ENCODE measurements at places on chromosomes 4 and X.

DNA sequence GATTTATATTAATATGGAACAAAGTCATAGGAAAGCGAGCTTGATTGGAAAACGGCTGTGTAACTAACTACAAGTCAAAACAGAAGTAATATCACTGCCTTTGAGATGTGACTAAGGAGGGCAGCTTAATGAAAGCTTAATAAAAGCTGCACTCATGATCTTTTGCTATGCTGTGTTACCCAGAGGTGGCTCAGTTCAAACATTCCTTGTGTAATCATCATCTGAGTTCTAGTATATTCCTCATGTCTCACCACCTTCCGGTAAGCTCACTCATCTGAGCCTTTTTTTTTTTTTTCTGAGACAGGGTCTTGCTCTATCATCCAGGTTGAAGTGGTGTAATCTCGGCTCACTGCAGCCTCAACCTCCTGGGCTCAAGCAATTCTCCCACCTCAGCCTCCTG lies 5.0 kb downstream of the GRPEL1 start:
- no peak for DNase-seq

DNA sequence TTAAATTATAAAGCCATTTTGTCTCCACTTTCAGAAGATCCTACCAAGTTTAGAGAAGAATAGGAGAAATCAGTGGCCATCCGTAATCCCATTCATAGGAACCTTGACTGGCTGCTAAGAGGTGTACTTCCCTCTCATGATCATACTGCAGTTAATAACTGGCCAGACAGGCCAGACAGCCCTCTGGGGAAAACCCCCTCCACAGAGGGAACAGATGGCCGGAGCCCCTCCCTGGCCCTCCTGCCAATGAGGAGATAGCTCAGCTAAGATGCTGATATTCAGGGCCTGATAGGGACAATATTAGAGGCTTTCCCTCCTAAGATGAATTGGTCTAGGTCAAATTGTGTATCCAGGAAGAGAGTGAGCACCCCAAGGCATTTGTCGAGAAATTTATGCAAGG lies 200.0 kb upstream of the MAOA start:
- no peak for DNase-seq

- no peak for DNase-seq
Measured at GRCh38 chr4:85369703-85370380, 105.1 kb upstream of the ARHGAP24 start.

DNA sequence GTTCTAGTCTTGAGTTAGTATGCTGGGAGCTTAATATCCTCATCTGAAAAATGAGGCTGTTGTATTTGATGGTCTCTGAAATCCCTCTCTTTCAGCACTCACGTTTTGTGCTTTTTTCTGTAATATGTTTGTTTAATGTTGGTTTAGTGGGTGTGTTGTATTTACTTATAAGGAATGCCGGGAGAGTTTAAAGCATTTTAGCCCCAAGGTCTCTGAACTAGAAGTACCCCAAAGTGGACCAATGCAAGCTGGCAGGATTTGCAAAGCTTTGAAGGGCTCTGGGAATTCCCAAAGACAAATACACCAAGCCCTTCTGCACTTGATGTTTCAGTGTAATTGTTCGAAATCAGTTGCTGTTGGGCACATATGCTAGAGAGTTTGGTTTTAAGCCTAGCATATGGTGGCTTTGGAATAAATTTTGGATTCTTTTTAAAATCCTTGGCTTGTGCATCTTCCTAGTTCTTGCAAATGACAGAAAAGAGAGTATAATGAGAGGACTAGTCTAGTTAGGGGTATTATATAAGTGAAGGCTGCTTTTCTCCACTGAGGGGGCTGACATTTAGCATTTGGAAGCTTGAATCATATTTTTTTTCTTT lies 371.4 kb upstream of the BOD1L1 start:
- DNase-seq: no peak

DNA sequence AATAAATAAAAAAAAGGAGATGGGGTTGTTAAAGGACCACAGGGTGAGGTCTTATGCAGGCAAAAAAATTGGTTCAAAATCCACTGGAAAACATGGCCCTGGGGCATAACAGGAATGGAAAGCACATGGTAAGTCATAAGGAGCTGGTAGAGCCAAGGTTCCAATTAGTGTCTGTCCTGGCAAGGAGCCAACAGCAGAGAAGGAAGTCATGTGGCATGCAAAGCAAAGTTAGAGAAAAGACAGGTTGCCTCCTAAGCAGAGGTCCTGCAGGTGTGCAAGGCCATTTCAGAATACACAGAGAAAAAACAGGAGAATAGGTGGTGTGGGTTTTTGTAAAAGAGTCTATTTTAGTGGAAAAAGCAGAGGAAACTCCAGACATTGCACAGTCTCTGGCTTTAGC lies 1881.7 kb downstream of the ARAP2 start:
- no peak for DNase-seq

DNA sequence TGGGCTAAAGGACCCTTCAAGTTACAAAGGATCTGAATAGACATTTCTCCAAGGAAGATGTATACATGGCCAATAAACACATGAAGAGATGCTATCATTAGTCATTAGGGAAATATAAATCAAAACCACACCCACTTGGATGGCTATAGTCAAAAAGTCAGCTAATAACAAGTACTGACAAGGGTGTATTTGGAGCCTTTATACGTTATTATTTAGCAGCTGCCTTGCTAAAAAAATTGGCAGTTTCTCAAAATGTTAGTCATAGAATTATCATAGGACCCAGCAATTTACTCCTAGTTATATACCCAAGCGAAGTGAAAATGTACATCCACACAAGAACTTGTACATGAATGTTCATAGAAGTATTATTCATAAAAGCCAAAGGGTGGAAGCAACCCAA lies 112.7 kb upstream of the DUSP21 start:
- no peak for DNase-seq

GRCh38 chrX:148599404-148599803 lies 99.0 kb downstream of the AFF2 start:
- DNase-seq: no peak

- DNase-seq: no peak
Measured at GRCh38 chr4:38242101-38242500, 281.9 kb downstream of the PTTG2 start.

DNA sequence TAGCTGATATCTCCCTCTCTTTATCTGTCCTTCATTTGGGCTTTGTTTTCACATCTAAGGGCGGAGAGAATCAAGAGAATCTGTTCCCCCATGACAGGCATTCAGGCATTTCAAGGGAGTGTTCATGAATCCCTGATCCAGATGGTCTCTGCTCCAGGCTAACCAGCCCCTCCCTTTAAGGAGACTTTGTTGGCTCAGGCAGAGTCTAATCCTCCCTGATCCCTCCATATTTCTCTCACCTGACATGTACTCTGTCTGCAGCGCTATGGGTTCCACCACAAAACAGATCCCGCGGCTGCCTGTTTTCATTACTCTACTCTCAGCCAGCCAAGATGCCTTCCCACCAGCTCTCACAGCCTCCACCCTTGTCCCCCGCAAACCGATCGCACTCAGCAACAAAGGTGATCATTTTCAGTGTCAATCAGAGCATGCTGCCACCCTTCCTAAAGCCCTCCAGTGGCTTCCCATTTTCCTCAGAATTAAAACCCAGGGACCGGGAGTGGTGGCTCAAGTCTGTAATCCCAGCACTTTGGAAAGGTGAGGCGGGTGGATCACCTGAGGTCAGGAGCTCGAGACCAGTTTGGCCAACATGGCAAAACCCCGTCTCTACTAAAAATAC lies 30.3 kb upstream of the SLC2A9 start:
- DNase-seq: no peak

DNA sequence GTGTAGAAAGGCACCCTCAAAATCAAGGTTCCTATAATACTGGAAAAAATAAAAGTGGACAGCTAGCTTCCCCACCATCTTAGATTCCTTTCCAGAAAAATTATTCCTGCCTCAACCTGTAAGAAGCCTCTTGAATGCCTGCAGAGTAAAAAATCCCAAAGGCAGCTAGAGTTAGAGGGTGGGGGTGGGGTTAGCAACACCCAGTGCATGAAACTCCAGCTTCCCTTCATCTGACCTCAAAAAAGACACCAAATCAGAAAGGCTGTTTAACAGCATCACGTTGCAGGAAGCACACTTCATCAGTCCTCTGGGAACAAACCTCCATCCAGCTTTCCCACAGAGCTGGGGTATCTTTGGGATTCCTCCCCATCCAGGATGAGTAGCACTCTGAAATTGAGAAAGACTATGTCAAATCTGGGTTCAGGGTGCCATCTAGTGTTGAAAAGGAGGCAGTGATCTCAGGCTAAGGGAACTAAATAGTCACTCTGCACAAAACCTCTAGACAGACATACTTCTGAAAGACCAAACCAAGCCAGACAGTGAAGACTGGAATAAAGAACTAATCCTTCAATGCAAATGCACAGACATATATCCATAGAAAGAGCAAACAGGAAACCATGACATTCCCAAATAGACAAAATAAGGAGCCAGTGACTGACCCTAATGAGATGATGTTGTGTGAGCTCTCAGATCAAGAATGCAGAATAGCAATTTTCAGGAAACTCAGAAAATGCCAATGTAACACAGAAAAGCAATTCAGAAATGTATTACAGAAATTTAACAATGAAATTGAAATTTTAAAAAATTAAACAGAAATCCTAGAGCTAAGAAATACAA lies 97.9 kb downstream of the ARHGEF9 start:
- DNase-seq: peak; percentile 55

- DNase-seq: peak; percentile 5
Measured at GRCh38 chr4:79528241-79528706, 120.2 kb upstream of the GK2 start.

- no peak for DNase-seq
Measured at GRCh38 chr4:164959896-164960295, 17.6 kb downstream of the TRIM61 start.

DNA sequence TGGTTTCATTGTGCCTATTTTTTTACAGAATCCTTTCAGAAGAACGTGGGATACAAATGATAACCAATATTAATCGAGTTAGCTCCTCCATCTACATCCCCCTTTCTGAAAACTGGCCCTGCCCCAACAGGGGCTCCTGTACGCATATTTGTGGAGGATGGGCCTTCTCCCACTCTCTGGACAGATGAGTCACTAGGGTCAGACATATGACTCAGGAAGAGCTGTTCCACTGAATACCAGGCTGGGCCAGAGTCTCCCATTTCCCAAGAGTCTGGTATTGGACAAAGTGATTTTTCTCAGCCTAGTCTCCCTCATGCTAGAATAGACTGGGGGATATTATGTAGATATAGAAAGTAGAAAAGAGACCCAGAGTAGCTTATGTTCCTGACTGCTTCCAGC lies 142.4 kb downstream of the TSPAN5 start:
- no peak for DNase-seq

DNA sequence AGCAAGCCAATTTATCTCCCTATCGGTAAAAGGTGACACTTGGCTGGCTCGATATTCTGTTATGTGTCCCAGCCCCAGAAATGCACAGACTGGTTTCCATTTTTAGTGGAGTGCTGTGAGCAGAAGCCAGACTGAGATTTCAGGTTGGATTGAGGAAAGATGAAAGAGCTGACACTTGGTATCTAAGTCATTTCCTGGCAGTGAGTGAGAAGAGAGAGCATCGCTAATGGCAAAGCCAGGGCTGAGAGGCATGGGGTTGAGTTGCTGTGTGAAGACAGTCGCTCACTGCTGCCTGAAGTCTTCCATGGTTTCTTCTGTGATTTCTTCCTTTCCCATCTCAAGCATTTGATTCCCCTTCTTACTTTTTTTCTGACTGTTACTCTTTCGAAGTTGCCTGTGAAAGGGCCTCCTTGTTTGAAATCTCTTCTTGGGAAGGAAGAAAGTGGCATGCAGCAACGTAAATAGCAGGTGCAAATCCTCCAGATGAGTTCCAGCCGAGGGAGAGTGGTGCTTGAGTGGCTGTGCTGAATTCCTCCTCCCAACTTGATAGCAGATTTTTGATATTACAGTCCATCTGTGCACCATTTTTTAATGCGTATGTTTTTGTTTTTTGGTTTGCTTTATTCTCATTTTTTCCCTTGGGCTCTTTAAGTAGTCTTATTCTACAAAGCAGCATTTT lies 109.2 kb upstream of the LIMCH1 start:
- no peak for DNase-seq

DNA sequence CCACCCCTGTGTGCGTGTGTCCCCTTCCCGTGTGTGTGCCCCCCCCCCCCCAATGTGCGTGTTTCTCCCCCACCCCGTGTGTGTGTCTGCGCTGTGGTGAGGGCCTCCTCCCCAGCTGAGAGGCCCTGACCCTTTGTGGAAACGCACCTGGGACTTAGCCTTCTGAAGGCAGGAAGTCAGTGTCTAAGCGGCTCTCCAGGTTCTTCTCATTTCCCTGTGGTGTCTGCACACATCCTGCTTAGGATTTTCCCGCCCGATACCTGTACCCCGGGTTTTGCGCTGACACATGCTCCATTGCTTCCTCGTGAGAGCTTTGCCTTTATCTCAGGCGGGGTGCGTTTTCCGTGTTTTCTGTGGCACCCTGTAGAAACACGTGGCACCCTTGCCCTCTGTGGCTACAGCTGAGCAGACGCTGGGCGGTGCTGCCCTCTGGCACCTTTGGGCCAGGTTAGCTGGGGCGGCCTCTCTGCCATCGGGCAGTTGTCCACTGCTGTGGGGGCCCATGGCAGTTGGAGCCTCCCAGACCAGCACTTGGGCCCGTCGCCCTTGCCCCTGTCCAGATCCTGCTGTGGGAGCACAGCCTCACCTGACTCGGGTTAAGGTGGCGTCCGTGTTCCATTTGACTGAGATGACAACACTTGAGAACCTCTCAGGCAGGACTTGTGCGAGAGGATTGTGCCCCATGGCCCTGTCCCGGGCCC lies 26.3 kb downstream of the MAEA start:
- DNase-seq: no peak

GRCh38 chrX:129629837-129630236 lies 24.9 kb downstream of the APLN start:
- no peak for DNase-seq

GRCh38 chrX:107738272-107738671 lies 37.3 kb downstream of the TSC22D3 start:
- no peak for DNase-seq

DNA sequence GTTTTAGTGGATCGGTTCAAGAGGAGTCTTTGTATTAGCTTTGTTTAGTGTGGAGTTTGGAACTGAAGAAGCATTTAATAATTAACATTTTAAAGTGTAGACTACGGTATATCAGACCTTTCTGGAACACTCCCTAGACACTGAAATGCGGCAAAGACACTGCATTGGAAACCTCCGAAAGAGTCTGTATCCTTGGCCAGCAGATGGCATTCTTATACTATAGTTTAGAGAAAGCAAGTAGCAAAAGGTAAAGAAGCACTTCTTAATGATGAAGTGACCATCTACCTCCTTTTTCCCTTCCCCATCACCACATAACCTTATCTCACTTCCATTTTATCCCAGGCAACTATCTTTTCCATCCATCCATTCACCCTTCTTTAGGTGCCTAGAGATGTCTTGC lies 7.6 kb downstream of the FABP2 start:
- DNase-seq: no peak

- peak; percentile 74 for DNase-seq
Measured at GRCh38 chrX:10014462-10015354, 47.5 kb downstream of the CLDN34 start.

DNA sequence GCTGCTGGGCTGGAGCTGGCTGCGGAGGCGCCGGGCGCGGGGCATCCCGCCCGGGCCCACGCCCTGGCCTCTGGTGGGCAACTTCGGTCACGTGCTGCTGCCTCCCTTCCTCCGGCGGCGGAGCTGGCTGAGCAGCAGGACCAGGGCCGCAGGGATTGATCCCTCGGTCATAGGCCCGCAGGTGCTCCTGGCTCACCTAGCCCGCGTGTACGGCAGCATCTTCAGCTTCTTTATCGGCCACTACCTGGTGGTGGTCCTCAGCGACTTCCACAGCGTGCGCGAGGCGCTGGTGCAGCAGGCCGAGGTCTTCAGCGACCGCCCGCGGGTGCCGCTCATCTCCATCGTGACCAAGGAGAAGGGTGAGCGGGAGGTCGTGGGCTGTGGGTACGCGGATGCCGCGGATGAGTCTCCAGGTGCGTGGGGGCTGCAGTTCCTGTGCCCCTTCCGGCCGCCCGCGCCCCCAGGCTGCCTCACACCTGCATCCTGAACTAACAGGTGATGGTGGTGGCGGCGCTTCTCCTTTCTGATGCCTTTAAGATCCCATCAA lies 499 bp downstream of the CYP2U1 start:
- no peak for DNase-seq

Data from fibroblast of skin of left biceps (primary cell).